ENCODE measurements at places on chromosomes 6 and 20. TPM values are rescaled to one million over a fixed set of nuclear protein-coding genes. Genes with fewer than 3 reads are reported as not detected.

MUC21 gene
- total RNA-seq: not detected

KCNK5 gene
- total RNA-seq: not detected

NMBR gene
- total RNA-seq: 0.28 TPM

COQ3 gene
- 2.8 TPM for total RNA-seq

CLVS2 gene
- total RNA-seq: not detected

SPDEF gene
- not detected for total RNA-seq
